AG08395 (cell line): ENCODE measurements at places on chromosomes 13 and 19.

DNA sequence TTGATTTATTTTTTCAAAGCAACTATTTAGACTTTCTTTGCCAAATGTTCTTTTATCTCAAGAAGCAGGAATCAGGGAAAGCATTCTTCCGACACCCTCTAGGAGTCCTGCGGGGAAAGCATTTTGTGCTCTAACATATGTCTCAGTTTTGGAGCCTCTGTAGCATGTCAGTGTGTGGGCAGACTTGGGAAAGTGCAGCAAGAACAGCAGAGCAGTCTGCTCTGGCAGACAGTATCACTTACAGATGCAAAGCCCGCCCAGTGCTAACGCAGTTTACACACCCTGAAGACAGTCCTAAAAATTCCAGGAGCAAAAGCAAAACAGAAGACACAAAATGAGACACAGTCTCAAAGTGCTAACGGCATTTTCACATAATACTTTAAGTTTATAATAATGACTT lies 393.5 kb downstream of the KLF12 start:
- peak; percentile 59 for DNase-seq

DNA sequence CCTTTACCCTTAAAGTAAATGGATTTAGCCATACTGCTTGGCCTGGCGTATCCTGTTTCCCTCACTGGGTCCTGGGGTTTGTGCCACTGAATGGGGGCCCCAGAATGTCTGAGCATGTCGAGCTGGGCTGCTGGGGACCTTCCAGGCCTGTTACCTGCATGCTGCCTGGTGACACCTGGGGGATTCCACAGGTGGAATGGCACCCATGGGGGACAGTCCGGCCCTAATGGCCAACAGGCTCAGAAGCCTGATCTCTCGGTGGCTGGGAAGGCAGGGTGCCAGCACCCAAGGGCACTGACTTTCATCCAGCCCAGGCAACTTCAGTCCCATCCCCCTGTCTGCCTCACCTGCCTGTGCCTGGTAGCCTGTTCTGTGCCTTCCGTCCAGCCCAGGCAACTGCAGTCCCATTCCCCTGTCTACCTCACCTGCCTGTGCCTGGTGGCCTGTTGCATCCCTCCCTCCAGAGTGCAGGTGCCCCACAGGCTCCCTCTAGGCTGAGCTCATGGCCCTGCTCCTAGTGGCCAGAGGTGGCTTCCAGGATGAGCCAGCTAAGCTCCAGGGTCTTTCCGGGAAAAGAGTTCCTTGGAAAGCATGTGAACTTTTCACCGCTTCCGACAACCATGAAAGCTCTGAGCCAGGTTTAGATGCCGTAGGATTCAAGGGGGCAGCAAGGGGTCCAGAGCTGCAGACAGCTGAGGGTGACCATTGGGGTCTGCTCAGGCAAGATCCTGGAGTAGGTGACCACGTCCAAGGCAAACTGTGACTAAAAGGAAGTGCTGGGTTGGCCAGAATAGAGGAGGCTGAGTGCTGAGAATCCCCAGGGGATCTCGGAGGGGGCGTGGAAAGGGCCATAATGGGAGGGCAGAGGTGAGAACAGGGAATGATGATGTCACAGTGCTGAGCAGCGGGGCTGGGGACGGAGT lies 30.3 kb upstream of the ZNF492 start:
- no peak for DNase-seq

DNA sequence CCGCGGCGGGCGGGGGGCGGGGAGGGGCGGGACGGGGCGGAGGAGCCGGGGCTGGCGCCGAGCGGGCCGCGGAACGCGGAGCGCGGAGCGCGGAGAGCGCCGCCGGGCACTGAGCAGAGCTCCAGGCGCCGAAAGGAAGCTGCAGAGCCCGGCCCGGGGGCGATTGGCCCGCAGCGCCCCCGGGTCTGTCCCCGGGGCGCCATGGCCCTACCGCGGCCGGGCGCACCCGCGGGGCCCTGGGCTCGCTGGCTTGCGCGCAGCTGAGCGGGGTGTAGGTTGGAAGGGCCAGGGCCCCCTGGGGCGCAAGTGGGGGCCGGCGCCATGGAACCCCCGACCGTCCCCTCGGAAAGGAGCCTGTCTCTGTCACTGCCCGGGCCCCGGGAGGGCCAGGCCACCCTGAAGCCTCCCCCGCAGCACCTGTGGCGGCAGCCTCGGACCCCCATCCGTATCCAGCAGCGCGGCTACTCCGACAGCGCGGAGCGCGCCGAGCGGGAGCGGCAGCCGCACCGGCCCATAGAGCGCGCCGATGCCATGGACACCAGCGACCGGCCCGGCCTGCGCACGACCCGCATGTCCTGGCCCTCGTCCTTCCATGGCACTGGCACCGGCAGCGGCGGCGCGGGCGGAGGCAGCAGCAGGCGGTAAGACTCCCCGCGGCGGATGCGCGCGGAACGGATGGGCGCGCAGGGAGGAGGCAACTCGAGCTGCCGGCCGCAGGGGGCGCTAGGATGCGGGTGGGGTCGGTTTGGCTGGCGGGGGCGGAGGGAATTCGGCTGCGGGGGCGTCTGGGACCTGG lies at the start of gene PDE4A:
Gene PDE4A (plus strand): TSS at position 95 of the 796 bp plus-strand sequence. CDS start 227 bp downstream, at position 322.
- peak; percentile 13 for DNase-seq

DNA sequence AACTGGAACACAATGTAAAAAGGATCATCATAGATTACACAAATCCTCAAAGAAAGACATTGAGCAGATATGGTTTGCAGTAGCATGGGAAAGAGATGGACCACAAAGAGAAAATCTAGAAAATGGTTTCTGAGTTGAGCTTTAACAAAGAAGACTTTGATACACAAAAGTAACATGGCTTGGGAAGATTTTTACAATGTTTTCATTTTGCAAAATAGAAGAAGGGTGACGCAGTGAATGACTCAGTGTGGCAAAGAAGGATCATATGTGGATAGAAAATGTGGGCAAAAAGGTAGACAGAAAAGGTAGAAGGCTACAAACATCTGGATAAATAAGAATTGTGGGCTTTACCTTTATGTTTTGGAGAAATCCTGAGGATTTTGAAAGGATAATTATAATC lies 1220.5 kb downstream of the PCDH17 start:
- no peak for DNase-seq

DNA sequence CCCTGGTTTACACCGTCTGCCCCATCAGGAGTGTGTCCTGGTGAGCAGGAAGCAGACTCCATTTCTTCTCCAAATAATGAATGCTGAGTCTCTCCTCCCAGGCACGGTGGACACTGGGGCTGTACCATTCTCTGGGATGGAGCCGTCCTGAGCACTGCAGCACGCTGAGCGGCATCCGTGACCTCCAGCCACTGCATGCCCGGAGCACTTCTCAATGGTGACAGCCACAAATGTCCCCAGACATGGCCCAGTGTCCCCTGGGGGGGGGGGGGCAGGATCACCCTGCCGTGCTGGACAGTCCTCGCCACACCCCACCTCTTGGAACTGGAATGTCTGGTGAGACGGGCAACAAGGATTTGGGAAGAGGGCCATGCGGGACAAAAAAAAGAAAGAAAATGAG lies 37.4 kb downstream of the GNG7 start:
- no peak for DNase-seq

DNA sequence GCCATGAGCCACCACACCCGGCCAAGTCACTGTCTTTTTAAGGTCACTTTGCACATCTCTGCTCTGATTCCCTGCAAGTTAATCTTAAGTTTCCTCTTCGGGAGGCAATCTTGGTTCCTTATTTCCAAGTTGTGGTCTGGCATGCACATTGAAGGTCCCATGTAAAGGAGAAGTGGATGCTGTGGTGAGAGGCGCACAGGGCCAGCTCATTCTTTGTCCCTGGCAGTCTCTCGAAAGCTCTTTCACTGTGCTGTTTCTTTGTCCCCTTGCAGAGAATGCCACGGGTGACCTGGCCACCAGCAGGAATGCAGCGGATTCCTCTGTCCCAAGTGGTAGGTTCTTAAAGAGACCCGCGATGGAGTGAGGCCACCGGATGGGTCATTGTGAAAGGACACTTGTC lies 16.4 kb upstream of the C19orf33 start:
- DNase-seq: no peak

DNA sequence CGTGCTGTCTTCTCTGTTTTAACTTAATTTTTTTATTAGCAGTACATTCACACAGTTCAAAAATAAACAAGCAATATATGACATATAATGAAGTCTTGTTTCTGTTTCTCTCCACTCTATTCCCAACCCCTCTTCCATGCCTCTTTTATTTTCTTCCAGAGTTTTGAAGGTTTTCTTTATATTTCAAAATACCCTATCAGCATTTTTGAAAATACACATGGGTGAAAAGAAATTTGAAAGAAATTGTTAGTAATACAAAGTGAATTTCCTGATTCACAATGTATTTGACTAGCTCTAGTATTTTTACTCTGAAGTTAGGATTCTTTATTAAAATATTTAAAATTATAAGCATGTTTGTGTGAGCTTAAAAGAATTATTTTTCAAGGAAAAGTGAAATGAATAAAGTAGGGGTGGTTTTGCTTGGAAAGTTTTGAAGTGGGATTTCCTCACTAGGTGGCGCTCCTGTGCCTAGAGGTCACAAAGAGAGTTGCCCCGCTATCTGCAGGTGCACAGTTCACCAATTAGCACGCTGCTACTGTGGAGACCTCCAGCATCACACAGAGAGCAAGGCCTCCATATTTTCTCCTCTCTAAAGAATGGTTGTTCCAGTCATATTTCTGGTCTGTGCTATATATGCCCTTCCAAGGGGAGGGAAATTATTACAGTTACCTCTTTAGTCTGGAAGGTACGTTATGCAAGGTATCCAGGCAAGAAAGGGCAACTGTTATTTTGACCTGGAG lies 37.6 kb downstream of the SOX21 start:
- peak; percentile 53 for DNase-seq

GRCh38 chr19:28453420-28453819 lies 759.5 kb downstream of the UQCRFS1 start:
- DNase-seq: no peak

GRCh38 chr13:26646603-26647002 lies 89.1 kb downstream of the WASF3 start:
- no peak for DNase-seq
